ENCODE measurements at places on chromosomes 6 and 20. TPM values are rescaled to one million over a fixed set of nuclear protein-coding genes. Genes with fewer than 3 reads are reported as not detected.

TREML1 gene
- total RNA-seq: not detected

DPPA5 gene
- total RNA-seq: not detected

FOXA2 gene
- total RNA-seq: 0.09 TPM

SPINT3 gene
- total RNA-seq: not detected

BMP2 gene
- total RNA-seq: 2.2 TPM

PPP1R3G gene
- total RNA-seq: 3.8 TPM

LHFPL5 gene
- not detected for total RNA-seq

CFB gene
- total RNA-seq: 56.8 TPM

TSBP1 gene
- not detected for total RNA-seq

MCCD1 gene
- total RNA-seq: not detected

STX11 gene
- total RNA-seq: not detected

HLA-DMB gene
- 0.09 TPM for total RNA-seq

CRISP3 gene
- total RNA-seq: not detected

ENPP5 gene
- under 0.01 TPM for total RNA-seq

NKX2-2 gene
- under 0.01 TPM for total RNA-seq

PPP1R18 gene
- 40.8 TPM for total RNA-seq
